ENCODE measurements at places on chromosomes 16 and 17.
A peak's percentile ranks its signal among the peaks of the same experiment; 100 is the strongest.

GRCh38 chr17:1362065-1362848, 37.8 kb downstream of the YWHAE start:
- DNase-seq, result no peak

DNA sequence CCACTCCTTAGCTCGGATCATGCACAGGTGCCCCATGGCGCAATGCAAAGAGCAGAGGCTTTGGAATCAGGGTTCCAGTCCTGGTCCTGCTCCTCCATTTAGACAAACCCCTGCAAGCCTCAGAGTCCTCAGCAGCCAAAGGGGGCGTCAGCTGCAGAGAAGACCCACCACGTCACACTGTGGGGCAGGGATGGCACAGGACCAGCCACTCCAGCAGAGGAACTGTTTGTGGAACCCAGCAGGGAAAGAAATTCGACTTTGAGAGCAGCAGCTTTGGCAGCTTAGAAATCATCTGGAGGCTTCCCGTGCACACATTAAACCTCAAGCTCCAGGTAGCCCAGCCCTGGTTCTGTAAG, 25.2 kb downstream of the C17orf100 start:
- DNase-seq, result no peak

DNA sequence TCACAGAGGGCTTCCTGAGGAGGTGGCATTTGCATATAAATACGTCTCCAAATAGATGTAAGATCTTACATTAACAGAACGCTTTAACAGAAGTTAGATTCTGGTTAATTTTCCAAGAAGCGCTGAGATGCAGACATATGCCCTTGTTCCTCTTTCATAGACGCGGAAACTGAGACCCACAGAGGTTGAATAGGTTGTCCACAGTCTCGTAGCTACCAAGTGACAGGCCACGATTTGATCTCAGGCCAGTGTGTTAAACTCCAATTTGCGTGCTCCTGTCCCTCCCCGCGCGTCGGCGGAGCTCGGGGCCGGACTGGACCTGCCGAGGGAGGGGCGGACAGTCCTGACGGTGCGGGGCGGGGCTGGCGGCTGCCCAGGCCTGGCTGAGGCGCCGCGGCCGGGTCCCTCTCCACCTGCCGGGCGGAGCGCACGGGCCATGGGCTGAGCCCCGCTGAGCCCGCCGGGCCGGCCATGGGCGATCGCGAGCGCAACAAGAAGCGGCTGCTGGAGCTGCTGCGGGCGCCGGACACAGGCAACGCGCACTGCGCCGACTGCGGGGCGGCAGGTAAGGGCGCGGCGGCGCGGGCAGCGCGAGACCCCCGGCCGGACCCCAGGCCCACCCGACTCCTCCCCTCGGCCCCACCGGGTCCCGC, at the start of gene ADAP2:
ADAP2 (plus strand) TSS at position 402 of the 653 bp plus-strand sequence; CDS start at position 472, 70 bp downstream.
- DNase-seq, result no peak

DNA sequence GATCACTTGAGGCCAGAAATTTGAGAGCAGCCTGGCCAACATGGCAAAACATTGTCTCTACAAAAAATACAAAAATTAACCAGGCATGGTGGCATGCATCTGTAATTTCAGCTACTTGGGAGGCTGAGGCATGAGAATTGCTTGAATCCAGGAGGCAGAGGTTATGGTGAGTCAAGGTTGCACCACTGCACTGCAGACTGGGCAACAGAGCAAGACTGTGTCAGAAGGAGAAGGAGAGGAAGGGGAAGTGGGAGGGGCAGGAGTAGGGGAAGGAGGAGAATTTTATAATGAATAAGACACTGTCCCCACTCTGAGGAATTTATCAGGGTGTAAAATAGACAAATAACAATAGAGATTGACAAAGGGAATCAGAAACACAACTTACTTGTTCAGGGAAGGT, 440.6 kb upstream of the DYNLRB2 start:
- no peak for DNase-seq

- no peak for DNase-seq
These were observed 8.4 kb downstream of the DEXI start for GRCh38 chr16:10933865-10934264.

- no peak for DNase-seq
These were observed 15.4 kb downstream of the SRP68 start for GRCh38 chr17:76056882-76057281.

DNA sequence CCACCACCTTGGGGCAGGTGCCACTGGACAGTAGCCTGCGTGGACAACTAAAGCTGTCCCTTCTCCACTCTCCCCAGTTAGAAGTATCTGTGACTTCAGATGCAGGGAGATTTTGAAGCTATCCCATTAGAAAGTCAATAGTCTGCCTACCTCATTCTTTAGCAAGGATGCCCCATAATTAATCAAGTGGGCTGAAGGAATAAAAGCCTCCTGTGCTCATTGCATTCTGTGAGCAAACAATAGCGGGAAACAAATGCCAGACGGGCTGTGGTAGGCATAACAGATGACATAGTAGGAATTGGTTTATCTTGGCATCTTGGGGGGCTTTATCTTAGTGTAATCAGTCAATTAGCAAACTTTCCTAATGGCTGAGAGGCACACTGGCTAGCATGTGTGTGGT, 96.7 kb upstream of the HSBP1 start:
- DNase-seq, result no peak

DNA sequence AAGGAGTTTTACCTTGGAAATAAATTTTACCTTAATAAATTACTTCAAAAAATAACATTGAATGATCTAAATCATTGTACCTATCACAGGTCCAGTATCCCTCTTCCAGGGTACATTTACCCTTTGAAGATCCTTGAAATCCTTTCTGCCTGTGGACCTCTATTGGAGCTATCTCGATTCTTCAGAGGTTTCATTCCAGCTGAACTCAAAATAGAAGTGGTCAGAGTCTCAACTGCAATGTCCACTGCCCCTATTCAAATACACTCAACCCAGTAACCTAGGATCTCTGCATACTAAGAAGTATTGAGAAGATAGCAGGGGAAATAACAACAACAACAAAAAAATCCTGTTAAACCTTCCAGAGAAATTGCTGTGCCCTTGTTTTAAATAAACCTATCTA, 9.3 kb downstream of the ABCA5 start:
- no peak for DNase-seq

DNA sequence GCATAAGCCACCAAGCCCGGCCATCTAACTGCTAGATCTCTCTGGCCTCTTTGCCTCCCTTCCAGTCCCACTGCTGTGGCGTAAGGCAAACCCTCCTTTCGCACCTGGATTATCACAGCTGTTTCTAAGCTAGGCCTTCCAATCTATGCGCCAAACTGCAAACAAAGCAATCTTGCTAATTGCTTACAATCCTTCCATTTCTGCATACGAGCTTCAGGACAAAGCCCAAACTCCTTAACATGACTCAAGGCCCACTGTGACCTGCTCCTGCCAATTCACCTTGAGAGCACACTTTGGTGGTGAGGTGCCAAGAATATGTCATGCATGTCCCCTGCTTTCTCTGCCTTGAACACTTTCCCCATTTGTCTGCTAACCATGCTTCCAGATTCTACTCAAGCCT, 6.0 kb upstream of the ARL5C start:
- DNase-seq, result no peak

- peak; percentile 41 for DNase-seq
These were observed 25.6 kb downstream of the TTLL6 start for GRCh38 chr17:48791128-48792032.

- no peak for DNase-seq
These were observed 27.3 kb upstream of the ALKBH5 start for GRCh38 chr17:18156171-18156975.

DNA sequence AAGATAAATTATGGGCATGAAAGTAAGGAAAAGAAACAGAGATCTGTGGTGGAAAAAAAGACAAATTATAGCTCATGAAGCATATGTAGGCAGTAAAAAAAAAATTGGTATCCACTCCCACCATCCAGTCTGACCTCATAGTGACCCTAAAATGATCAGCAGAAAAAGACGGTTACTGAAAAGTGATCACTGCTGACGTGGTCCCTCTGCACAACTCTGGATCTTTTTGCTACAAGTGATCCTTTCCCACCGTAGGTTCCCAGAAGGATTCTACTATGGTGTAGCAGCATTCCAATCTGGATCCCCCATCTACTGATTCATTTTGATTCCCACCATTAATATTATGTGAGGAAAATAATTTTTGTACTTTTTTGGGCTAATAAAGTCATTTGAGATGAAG, 10.9 kb upstream of the CHST6 start:
- DNase-seq, result no peak
